ENCODE measurements at places on chromosomes 2 and 18. TPM values are rescaled to one million over a fixed set of nuclear protein-coding genes. Genes with fewer than 3 reads are reported as not detected.

Gene TRABD2A
- polyA plus RNA-seq, result 0.61 TPM

Gene SLC5A7
- polyA plus RNA-seq, result 0.95 TPM

Gene MC2R
- polyA plus RNA-seq, result not detected

Gene PKP4
- polyA plus RNA-seq, result 23.7 TPM

- no peak for DNase-seq
These were observed 137.9 kb downstream of the SLC4A3 start for GRCh38 chr2:219765231-219765911.

GRCh38 chr2:43051338-43051737 is 175.1 kb downstream of the ZFP36L2 start:
- no peak for DNase-seq

Gene PTH2R
- 0.04 TPM for polyA plus RNA-seq

Gene DOK1
- polyA plus RNA-seq, result 18.7 TPM

Gene RBKS
- polyA plus RNA-seq, result 1.7 TPM

DNA sequence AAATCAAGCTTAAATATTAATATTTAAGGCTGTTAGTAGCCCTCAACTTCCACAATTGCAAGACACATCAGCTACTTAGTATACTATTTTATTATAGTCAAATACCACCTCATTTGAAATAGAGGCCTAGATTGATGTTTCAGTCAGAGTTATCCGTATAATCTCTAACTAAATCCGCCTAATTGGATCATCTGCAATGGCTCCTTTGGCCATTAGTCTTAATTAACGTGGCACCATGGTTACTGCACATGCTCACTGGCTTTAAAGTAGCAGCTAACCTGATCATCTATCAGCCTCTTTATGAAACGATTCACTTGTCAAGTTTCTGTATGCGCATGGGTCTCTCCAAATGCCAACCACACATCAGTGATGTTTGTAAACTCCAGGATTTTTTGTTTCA is 112.3 kb downstream of the COLEC12 start:
- DNase-seq, result no peak

Gene C2orf15
- polyA plus RNA-seq, result 0.60 TPM

GRCh38 chr2:232882085-232882484 is 12.0 kb downstream of the SNORC start:
- no peak for DNase-seq

Gene FARSB
- 15.1 TPM for polyA plus RNA-seq

DNA sequence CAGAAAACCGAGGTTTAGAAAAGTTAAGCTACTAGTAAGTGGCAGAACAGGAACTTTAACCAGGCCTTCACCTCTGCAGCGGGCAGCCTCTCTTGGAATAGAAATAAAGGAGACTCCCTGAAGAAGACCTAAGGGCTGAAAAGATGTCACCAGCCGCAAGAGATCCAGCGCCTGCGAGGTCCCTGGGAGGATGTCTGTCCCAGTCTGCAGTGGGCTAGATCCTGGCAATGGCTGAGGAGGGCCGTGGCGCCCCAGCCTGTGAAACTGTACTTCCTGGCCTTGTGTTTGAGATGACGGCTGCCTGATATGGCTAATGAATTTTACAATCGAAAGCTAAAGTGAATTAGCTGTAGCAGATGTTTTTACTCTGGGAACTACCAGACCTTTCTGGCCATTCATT is 300.6 kb upstream of the SALL3 start:
- peak; percentile 10 for DNase-seq

DNA sequence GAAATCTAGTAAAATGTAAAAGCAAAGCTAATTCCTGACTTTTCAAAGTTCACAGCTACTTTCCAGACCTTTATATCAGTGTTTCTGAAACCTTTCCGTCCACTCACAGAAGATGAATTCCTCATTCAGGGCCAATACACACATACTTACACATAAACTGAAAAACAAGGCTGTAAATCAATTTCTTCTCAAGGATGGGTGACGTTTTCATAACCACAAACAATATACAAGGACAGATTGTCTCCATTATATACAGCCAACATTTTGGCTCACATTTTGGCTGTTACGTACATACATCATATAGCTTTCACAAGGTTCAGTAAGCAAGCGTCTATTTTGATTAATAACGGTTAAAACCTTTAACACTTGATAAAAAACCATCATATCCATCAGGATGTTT is 1.4 kb downstream of the RPRD1A start:
- no peak for DNase-seq

DNA sequence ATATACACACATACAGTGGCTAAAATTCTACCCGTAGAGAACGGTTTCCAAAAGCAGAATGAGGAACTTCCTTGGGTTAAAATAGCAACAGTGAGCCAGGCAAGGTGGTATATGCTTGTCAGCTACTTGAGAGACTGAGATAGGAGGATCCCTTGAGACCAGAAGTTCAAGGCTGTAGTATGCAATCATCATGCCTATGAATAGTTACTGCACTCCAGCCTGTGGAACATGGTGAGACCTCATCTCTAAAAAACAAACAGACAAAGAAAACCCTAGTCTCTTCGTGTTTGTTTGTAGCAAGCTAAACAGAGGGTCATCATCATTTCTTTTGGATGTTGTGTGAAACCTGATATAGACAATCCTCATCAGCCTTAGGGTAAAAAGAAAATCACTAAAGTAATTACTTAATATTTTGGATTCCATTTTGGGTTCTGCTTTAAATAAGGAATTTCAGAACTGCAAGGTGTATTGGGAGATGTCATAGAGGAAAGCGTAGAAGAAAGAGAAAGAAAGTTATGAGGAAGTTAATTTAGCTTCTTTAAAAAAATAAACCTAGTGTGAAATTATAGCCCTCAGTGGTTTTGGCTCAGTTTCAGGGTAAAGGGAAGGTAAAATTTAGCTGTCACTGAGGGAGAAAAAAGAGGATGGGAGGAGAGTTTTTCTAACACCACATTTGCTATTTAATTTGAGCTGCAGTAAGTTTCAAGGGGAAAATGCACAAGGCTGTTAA is 46.5 kb downstream of the PLEK start:
- DNase-seq, result no peak

- no peak for DNase-seq
These were observed 99.0 kb downstream of the NCK2 start for GRCh38 chr2:105843476-105844374.

- DNase-seq, result no peak
These were observed 85.5 kb downstream of the SOWAHC start for GRCh38 chr2:109699646-109700045.

DNA sequence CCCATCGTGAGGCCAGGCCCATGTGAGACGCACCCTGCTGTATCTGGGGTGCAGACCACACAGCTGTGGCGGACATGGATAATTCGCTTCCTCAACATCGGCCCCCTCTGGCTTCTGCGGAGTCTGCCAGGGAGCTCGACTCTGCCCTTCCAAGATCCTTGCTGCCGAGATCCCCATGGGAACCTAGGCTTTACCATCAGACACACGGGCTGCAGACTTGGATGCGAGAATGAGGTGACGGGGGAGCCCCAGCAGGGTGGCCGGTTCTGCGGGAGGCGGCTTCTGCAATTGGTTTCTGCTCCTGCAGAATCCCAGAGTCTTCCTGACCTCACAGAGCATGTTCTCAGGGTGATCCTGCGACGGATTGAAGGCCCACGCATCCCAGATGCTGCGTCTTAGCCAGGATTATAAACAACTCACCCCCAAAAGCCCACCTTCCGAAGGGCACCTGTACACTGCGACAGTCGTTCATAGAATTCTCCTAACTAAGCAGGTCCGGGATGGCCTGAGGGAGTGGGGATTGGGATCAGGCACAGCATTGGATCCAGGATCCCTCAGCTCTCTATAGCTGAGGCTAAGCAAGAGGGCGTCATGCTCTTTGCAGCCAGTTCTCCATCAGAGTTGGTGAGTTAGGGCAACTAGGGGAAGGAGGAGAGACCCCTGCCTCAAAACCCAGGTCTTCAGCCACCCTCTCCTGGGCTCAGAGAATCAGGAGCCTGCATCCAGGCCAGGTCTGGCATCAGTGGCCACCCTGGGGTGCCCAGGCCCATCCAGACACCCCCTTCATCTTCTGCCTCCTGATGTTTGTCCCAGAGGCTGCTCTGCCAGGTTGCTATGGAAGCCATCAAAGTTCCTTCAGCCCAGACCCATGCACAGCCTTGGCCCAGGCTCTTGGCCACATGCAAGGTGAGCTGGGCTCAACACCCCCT is 74.7 kb upstream of the SNTG2 start:
- DNase-seq, result no peak

DNA sequence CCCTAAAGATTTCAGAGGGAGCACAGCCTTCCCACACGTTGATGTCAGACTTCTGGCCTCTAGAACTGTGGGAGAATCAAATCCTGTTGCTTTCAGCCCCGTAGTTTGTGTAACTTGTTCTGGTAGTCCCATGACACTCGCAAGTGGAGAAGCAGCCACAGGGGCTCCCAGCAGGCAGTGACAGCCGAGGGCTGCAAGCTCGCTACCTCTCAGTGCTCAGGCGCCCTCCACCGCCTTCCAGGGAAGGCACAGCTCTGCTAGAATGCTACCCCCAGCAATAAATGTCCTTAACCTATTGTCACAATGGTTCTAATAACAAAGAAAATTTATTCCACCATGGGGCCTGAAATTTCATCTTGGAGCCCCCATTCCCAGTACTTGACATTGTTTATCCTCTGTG is 143.1 kb upstream of the ZNF236 start:
- no peak for DNase-seq

Gene STPG4
- 0.41 TPM for polyA plus RNA-seq
